ENCODE measurements at places on chromosomes 13 and 19.
A peak's percentile ranks its signal among the peaks of the same experiment; 100 is the strongest.

DNA sequence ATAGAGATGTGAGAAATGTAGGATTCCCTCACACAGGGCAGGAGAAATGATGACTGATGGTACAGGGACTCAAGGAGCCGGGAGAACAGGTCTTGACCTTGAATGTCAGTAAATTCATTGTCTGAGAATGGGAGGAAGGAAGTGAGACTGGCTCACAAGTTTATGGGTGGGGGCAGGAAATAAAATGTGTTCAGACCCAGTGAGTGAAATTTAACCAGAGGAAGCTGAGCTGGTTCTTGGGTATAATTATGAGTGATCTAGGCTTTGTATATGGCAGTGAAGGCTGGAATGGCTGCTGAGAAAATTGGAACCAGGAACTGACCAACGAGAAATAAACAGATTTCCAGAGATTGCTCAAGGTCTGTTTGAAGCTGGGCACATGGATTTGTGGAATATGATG lies 6.3 kb upstream of the IGSF23 start:
- DNase-seq: no peak

DNA sequence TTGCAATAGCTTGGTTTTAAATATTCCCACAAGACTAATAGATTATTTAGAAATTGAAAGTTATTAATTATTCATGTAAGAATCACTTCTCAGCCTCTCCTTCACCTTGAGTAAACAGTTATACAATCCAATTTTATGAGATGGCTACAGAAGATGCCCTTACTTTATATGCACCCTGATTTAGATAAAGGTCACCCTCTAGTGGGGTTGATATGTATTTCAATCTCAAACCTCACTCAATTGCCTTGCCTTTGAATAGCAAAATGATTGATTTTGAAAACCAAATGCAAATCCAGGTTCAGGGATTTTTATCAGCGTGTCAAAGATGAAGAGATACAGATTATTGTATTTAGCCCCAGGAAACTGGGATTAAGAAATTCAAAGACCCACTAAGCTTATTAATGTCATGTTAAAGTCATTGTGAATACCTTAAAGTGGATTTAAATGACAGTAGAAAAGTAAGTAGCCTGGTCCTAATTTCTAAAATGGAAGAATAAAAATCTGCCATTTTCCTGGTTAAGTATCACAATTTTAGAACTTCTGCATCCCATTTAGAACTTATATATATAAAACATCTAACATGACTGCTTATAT lies 305.1 kb downstream of the ITGBL1 start:
- DNase-seq: no peak

DNA sequence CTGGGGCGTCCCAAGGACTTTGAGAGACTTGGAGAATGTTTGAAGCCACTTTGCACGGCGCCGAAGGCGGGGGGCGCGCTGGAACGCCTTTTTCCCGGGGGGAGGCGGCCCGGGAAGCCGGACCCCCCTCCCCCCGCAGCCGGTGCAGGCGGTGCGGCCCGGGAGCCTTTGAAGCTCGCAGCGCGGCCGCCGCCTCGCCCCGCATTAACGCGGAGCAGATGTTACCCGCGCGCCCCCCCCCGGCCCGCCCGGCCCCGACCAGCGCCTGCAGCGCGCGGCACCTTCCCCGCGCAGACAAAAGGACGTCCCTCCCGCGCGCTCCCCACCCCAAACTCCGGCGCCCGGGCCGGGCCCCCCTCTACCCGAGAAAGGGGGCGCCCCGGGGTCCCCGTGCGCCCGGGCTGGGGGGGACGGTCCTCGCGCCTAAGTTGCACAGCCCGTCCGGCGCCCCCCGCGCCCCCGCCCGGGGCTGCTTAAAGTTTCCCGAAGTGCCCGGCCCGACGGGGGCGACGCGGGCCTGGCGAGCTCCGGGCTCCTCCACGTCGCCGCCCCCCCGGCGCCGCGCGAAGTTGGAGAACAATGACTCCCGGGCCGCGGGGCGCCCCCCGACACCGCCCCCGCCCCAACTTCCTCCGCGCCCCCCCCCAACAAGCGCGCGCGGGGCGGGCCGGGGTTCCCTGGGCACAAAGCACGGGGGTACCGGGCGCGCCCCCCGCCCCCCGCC lies 685 bp downstream of the TCF3 start:
- DNase-seq: peak; percentile 22

DNA sequence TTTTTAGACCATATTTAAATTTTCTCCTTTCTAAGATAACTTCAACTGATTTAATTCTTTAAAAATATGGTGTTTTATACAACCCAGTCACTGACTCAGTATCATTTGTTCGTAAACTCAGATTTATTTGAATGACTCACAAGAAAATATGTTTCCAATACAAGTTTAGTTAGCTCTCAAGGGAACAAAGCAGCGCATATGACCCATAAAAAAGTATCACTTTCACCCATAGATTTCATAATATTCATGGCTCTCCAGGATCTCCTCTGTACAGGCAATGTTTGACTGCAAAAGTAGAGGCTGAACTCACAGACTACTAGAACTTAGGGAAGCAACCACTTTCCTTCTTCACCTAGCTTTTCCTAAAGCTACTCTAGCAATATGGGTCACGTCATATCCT lies 405.6 kb upstream of the PCDH9 start:
- DNase-seq: no peak

GRCh38 chr19:55453511-55454260 lies 7.8 kb downstream of the ISOC2 start:
- DNase-seq: no peak

- no peak for DNase-seq
These were observed 74.0 kb upstream of the KCTD15 start for GRCh38 chr19:33722456-33723239.

DNA sequence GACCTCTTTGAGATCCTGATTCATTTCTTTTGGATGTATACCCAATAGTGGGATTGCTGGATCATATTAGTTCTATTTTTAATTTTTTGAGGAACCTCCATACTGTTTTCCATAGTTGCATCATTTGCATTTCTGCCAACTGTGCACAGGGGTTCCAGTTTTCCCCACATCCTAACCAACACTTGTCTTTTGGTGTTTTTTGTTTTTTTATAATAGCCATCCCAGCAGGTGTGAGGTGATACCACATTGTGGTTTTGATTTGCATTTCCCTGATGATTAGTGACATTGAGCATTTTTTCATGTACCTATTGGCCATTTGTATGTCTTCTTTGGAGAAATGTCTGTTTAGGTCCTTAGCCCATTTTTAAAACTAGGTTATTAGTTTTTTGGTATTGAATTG lies 18.8 kb upstream of the GPR183 start:
- DNase-seq: no peak

DNA sequence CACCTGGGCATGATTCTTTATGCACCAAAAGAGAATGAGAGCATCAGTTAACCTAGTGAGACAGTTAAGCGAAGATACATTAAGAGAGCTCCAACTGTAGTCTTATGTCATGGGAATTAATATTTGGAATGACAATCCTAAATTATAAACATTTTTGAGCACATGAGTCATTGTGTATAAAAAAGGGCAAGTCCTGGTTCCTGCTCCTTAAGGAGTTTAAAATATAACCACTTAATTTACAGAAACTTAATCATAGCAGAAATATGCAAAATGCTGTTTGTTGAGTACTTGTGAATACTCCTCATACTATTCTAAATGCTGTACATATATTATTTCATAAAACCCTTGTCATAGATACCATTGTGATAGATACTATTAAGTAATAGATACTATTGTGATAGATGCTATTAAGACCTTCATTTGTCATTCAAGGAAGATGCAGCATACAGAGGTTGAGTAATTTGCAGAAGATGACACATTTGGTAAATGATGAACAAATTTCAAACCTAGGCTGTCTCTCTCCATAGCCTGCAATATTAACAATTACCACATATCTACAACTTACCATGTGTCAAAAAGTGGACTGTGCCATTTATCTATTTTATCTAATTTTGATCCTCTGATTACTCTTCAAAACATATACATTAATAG lies 301.0 kb downstream of the TBC1D4 start:
- DNase-seq: no peak

GRCh38 chr19:1272423-1273262 lies 2.7 kb upstream of the FAM174C start:
- no peak for DNase-seq

DNA sequence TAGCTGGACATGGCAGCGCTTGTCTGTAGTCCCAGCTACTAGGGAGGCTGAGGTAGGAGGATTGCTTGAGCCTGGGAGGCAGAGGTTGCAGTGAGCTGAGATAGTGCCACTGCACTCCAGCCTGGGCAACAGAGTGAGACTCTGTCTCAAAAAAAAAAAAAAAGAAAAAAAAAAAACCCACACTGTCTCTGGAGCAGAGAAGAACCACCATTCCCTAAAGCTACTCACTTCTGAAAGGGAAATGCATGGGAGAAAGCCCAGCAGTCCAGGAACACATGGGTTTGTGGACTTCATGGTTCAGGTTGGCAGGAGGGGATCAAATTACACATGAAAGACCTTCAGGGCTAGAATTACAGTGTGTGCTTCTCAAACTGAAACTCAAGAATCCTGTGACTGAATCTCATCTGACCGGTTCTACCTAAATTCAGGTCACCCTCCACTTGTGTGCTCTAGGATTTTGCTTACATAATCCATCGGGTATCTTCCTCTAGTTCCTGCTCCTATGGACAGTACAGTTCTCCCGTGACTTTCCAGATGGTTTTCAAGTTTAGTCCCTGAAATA lies 30.2 kb upstream of the CPB2 start:
- no peak for DNase-seq

- DNase-seq: peak; percentile 43
These were observed at the start of gene CRB3 for GRCh38 chr19:6464070-6464873. TSS of gene CRB3 (plus strand) at chr19:6464271. CDS start at chr19:6464702, 431 bp downstream.

DNA sequence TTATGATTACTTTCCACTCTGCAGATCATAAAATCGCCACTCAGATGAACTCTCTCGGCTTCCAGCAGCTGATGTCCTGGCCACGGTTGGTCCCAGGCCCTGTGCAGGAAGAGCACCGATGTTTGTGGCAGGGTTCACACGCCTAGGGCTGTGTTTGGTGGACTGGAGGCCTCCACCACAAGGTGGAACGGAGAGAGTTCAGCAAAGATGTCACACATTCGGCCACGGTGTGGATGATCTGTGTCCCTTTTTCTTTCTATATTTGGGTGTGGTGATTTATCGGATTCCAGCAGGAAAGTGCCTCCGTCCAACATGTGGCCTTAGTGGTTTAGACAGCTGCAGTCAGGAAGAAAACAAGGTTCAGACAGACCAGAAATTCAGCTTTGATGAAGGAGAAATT lies 521 bp upstream of the SHISA2 start:
- no peak for DNase-seq

GRCh38 chr19:42419309-42419708 lies 7.9 kb downstream of the LIPE start:
- no peak for DNase-seq

GRCh38 chr19:46944918-46945628 lies 74.6 kb upstream of the NPAS1 start:
- no peak for DNase-seq

DNA sequence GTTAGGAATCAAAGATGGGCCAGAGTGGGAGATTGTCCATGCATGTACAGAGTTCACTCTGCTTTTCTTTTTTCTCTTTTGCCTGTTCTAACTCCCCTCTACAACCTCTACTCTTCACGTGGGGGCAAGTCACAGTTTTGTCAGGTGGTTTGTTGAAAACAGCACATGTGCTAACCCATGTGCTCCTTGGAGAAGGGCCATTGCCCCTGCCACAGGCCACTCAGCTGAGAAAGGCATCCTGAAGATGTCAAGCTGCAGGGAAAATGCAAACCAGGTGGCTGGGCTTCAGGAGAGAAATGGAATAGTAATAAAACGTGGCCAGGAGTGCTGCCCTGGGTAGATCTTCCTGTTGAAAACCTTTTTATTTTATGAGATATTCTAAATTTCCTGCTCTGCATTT lies 35.3 kb upstream of the SLC10A2 start:
- no peak for DNase-seq
